DMS 273 treated with DMSO at 0.1 percent for 48 hours (cell line): ENCODE measurements at places on chromosomes 6 and 20.
A peak's percentile ranks its signal among the peaks of the same experiment; 100 is the strongest.

GRCh38 chr6:12012038-12012557 is at the start of gene HIVEP1:
Gene HIVEP1 (plus strand): TSS chr6:12012312. CDS start chr6:12015629, 3,317 bp downstream.
- DNase-seq = no peak

- DNase-seq = no peak
These were observed 734 bp downstream of the TPBG start for GRCh38 chr6:82364087-82365015.

DNA sequence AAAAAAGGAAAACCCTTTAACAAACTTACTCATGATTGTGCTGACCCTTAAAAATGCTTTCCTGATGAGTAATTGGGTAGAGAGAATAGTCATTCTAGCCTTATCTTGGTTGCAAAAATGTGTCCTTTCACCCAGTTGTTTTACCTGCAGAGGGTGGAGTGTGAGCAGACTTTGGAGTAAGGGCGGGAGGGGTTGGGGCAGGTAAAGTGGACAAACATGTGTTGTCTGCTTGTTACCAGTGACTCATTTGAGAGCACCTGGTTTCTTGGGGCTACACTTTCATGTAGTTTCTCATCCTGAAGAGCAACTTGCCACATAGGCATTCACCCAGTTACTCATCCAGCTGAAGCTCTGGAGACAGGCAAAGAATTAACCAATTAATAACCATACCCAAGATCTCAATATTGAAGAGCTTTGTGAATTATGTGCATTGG is 121.1 kb downstream of the TNFRSF21 start:
- DNase-seq = no peak

GRCh38 chr6:88989215-88989614 is 25.8 kb upstream of the RNGTT start:
- peak; percentile 77 for DNase-seq

GRCh38 chr6:128932061-128932460 is 49.1 kb downstream of the LAMA2 start:
- DNase-seq = no peak

DNA sequence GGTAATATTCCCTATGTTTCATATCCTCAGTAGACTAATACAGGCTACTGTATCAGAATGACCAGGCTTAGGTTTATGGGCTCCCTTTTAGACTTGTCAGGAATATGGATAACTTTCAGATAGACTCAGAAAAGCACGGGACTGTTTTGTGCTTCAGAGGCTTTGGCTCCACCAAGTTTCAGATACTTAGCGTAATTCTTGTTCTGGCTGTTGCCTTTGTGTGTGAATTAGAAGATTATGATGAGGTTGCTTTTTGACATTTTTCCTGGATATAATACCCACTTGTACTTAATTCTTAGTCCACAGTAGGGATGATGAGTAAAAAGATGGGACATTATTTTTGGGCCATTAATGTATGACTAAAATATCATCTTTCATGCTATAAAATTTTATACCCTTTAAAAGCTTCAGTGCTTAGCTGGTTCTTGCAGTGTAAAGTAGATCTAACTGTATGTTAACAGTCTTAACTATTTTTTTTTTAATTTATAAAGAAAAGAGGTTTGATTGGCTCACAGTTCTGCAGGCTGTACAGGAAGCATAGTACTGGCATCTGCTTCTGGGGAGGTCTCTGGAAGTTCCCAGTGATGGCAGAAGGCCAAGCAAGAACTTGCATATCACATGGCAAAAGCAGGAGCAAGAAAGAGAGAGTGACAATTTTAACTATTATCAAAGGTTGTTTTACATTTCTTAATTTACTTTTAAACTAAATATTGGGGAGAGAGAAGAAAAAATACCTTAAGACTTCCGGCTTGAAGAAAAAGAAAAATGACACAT is 120.7 kb downstream of the ZFAND3 start:
- DNase-seq = peak; percentile 11

DNA sequence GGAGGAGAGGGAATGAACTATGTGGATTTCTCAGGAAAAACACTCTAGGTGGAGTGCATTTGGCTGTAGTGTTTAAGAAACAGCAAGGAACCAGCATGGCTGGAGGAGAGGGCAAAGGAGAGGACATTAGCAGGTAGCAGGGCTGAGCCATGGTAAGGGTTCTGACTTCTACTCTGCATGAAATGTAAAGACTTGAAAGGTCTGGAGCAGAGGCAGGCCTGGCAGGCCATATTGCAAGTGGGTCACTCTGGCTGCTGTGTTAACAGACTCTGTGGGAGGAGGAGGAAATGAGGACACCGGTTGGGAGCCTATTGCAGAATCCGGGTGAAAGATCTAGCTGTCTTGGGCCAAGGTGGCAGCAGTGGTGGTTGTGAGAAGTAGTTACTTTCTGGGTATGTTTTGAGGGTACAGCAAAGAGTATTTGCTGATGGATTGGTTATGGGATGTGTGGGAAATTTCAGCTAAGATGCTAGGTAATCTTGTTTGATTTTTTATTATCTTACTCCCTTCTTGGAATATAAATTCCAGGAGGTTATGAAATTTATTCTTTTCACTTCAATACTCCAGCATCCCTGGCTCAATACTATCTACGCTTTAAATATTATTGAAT is 115.9 kb upstream of the BCLAF1 start:
- no peak for DNase-seq

DNA sequence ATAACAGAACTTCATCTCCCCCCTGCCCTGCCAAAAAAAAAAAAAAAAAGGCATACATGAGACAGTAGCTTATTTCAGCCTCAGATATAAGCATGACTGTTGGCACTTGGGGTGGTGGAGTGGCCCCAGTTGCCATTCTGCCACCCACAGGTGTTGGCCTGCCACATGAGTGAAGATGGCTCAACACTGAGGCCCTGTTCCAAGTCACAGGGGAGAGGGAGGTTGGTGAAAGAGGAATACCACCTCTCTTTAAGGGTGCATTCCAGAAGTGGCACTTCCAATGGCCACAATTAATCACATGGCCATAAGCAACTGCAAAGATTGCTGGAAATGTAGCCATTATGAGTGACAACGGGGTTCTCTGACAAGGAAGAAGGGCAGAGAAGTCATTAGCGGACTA is 61.9 kb upstream of the JARID2 start:
- no peak for DNase-seq
